Stimulated activated CD4-positive, alpha-beta T cell treated with anti-CD3 and anti-CD28 coated beads, Interleukin-4, amount 100 ng/mL, for 24 hours (primary cell): ENCODE measurements at places on chromosomes 16 and 17.

GRCh38 chr17:28571361-28572122 is at the start of gene PIGS:
TSS of gene PIGS (minus strand) at chr17:28571524. CDS start at chr17:28571496, 28 bp downstream.
- DNase-seq, result peak; percentile 95

- no peak for DNase-seq
These were observed 230.7 kb downstream of the BCAS3 start for GRCh38 chr17:60908324-60908723.

GRCh38 chr17:51472670-51473205 is 212.4 kb downstream of the UTP18 start:
- no peak for DNase-seq

- DNase-seq, result no peak
These were observed 26.7 kb downstream of the CYB5B start for GRCh38 chr16:69451166-69451565.

DNA sequence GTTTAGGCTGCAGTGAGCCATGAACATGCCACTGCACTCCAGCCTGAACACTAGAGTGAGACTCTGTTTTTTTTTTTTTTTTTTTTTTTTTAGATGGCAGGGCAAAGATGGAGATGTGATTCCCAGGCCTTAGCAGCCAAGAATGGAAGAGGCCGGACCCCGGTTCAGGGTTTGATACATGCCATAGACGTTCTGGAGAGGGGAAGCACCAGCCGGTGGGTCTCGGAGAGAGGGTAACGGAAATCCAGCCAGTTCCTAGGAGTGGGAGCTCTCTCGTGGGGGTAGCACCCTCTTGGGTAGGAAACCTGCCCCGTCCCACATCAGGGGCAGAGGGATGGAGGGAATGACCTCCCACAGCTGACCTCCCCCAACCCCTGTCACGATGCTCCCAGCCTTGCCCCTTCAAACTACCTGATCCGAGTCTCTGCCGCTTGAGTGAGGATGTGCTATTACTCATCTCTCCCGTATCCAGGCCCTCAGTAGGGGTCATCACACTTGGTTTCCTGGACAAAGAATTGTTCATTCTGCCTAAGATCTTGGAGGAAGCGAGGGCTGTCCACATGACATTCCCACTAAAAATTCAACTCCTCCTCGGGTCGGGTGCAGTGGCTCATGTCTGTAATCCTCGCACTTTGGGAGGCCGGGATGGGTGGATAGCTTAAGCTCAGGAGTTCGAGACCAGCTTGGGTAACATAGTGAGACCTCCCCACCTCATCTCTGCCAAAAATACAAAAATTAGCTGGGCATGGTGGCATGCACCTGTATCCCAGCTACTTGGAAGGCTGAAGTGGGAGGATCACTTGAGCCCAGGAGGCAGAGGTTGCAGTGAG is 47.3 kb downstream of the MIS12 start:
- no peak for DNase-seq

GRCh38 chr16:85072947-85073346 is 39.3 kb downstream of the CIBAR2 start:
- no peak for DNase-seq

DNA sequence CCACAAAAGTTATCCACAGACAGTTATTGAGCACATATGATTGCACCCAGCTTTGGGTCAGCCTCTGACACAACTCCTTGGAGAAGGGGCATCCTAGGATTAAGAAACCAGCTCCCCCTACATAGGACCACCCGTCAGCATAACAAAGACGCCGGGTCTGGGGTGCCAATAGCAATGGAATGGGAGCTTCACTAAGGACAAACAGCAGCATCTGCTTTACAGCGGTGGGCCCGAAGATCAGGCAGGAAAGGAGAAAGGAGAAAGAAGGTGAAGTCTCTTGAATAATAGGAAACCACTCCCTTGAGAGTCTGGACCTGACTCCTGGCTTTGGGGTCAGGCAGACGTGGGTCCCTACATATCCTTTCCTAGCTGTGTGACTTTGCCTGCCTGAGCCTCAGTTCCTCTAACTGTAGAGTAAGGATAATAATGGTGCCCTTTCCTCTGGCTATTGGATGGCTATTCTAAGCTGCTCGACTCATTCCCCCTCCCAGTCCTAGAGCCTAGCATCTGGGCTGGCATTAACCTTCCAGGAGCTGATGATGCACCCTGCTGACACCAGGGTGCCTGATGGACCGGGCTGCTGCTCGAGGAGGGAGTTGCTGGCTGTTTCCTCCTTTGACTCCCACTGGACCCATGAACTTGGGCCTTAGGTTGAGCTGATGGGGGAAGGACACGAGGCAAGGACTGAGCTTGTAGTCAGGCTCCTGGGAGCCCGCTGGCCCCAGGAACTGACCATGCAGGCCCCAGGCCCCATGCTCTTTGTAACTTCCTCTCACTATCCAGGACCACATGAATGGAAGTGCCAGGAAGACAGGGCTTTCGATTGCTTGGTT is 94.2 kb downstream of the C16orf78 start:
- no peak for DNase-seq

DNA sequence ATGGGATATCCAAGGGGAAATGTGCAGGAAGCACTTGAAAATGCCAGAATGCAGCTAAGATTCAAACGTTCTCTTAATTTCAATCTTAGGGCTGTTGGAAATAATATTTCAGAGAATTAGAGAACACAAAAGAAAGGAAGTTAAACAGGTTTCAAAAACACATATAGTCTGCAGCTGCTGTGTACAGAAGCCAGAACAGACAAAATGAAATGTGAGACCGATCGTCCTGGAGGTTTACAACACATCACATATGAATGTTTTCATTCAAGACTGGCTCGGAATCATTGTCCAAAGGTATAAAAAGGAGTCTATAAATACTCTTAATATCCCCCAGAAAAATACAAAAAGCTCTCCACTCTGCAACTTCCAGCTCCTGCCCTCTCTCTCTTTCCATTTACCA is 14.3 kb downstream of the CYTH1 start:
- no peak for DNase-seq

DNA sequence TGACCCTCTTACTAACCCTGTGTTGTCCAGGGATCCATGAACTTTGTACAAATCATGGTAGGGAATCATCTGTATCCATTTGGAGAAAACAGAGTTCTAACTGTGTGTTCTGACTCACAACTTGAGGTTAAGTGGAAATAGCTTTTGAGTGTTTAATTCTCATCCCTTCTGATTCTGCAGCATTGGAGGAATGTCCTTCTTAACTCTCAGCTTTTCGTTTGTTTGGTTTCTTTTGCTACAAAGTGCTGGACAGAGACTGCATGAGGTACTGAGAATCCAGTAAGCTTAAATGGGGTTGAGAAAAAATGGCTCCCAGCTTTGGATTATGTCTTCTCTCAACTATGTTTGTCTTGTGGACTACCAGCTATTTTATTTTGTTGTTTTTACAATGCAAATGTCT is 352.1 kb upstream of the KIF2B start:
- DNase-seq, result no peak

- no peak for DNase-seq
These were observed 665 bp upstream of the GRIN2C start for GRCh38 chr17:74860229-74860871.

DNA sequence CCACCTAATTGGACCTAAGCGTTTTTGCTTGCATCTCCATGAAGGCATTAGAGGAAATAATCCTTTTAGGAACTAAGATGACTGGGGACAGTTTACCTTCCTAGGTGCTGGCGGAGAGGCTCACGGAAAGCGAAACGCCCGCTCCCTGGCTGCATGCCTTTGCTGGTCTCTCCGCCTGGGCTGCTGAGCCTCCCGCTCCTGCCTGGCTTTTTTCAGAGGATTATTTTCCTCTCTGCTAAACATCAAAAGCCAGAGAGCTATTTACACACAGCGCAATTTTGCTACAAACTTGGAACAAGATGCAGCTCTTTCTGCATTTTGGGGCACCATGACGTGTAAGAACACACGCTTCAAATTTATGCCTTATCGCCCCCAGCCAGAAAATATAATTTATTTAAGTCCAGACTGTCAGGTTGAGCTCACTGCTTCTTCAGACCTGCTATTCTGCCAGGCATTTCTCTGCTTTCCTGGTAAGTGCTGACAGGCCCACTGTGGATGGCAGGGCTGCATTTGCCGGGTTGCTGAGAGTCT is 124.4 kb downstream of the SPACA3 start:
- no peak for DNase-seq

GRCh38 chr17:3027786-3028532 is 35.4 kb downstream of the OR1D5 start:
- no peak for DNase-seq

- DNase-seq, result no peak
These were observed 45.4 kb upstream of the AQP8 start for GRCh38 chr16:25171390-25171789.

GRCh38 chr17:46023783-46024388 is 24.8 kb downstream of the STH start:
- DNase-seq, result no peak

DNA sequence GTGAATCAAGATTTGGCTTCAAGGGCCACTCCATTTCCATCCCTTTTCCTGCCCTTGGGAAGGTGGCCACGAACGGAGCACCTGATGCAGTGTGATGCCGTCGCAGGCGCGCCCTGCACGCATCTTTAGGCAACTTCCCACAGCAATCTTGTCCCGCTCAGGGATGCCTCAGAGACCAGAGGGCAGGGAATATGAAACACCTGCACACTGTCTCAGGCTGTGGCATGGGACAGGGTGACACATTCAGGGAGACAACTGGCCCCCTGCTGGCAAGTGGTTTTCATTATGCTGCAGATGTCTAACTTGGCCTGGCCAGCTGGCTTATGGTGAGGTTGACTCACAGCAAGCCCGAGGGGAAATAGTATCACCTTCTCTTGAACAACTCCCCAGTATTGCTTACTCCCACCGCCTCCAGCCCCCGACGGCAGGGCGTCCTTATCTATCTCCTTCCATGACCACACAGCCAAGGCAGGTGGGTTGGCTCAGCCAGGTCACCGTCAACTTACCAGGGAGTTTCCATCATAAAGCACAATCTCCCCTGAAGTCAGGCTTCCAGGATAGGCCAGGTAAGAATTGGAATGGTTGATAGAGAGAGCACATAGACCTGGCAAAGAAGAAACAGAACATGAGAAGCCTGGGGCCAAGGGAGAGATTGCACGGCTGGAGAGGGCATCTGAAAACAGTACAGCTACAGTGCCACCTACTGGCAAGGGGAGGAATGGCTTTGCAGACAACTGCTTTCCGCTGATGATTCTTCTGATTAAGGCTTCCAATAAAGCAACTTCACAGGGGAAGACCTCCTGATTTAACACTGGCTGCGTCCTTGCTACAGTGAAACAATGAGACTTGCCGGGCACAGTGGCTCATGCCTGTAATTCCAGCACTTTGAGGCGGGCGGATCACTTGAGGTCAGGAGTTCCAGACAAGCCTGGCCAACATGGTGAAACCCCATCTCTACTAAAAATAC is 21.1 kb downstream of the WIPI1 start:
- DNase-seq, result peak; percentile 88

GRCh38 chr17:71335212-71335611 is 785.6 kb upstream of the SOX9 start:
- no peak for DNase-seq

- no peak for DNase-seq
These were observed 152.2 kb downstream of the SNX11 start for GRCh38 chr17:48259694-48260291.

- peak; percentile 68 for DNase-seq
These were observed 618 bp downstream of the TRIM47 start for GRCh38 chr17:75877752-75878173.

GRCh38 chr16:68991075-68991474 is 114.4 kb upstream of the HAS3 start:
- no peak for DNase-seq

DNA sequence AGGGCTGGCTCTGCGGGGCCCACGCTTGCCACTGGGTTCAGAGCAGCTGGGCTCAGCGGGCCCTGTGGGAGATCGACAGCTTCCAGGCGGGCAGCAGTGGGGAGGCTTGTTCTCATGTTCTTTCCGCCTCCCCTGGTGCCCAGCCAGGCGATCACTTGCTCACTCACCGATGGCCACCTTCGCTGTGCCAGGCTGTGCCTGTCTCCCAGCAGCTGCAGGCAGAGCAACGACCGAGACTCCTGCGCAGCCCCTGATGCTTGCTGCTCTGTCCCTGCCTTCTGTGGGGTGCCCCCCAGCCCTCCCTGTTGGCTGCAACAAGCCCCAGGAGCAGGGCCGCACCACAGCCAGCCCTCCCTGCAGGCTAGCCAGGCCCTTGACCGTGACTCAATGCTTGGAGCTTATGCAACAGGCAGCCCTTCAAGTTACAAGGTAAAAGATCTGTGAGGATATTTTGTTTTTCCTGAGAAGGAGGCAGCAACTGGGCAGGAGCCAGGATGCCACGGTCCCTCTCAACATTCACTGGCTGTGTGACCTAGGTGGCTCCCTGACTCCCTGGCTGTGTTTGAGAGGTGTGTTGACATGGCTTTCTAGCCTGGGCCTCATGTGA is 9.6 kb upstream of the SPNS2 start:
- DNase-seq, result no peak

- DNase-seq, result no peak
These were observed 405 bp upstream of the ACE start for GRCh38 chr17:63476459-63476853.

DNA sequence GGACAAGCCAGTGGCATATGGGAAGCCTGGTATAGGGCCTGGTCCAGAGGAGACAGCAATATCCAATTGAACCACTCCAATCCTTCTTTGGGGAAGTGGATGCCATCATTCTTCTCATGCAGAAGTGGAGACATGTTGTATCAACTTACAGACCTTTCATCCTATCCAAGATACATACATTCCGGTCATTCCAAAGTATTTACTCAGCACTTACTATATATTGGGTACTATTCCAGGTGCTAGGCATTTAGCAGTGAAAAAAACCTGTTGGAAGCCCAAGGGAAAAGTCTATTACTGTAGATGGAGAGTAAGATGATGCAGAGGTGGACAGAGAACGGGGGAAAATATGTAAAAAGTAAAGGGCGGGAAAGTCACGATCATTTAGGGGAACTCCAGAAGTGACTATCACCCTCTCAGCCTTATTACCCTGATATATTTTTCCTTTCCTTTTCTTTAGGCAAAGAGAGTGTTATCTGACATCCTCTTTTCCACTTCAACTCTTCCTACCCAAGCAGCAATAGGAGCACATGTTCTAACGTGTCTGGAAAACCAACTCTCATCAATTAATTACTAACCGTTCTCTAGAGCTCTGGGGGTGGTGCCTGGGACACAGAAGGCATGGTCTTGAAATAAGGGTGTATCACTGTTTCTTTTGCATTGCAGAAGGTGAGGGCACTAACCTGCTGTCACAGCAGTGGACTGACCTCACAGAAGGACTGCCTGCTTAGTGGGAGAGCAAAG is 210.1 kb upstream of the MAF start:
- no peak for DNase-seq

- DNase-seq, result no peak
These were observed 4.0 kb upstream of the BAIAP2 start for GRCh38 chr17:81030741-81031565.

- no peak for DNase-seq
These were observed 23.8 kb downstream of the PDILT start for GRCh38 chr16:20380782-20381181.

- DNase-seq, result no peak
These were observed 6.6 kb upstream of the CNGB1 start for GRCh38 chr16:57977418-57978069.
